Fibroblast of skin of right quadriceps (primary cell): ENCODE measurements at places on chromosomes 1 and 21.

GRCh38 chr1:21875621-21876063, 61.5 kb downstream of the HSPG2 start:
- no peak for DNase-seq

DNA sequence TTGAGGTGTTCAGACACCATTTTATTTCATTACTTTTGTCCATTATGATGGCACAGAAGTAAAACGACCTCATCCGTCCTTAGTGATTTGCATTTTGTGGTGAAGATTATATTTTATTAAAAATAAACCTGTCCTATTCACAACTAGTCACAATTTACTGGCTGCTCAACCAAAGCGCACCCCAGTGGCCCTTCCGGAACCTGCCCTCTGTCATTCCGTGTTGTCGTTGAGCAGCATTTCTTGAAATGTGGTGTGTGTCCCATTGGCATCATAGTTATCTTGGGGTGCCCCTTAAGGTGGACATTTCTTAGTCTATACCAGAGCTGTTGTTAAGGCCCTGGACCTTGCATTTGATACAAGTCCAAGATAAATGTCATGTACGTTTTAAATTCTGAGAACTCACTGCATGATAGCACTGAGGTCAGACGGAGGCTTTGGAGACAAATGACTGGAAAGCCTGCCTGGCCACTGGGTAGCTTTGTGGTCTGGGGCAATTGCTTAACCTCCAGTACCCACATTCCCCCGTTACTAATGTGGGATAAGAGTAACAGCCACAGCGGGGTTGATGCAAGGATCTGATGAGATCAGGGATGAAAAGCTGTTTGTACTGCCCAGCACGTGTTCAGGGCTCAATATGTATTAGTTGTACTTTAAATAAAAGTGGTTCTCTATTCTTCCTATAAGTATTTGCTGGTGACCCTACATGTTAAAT, 36.2 kb downstream of the BACH1 start:
- peak; percentile 42 for DNase-seq

- DNase-seq, result no peak
These were observed 71.1 kb downstream of the LGR6 start for GRCh38 chr1:202264726-202265125.

- DNase-seq, result peak; percentile 25
These were observed 272.0 kb downstream of the BRINP3 start for GRCh38 chr1:190205713-190206112.

DNA sequence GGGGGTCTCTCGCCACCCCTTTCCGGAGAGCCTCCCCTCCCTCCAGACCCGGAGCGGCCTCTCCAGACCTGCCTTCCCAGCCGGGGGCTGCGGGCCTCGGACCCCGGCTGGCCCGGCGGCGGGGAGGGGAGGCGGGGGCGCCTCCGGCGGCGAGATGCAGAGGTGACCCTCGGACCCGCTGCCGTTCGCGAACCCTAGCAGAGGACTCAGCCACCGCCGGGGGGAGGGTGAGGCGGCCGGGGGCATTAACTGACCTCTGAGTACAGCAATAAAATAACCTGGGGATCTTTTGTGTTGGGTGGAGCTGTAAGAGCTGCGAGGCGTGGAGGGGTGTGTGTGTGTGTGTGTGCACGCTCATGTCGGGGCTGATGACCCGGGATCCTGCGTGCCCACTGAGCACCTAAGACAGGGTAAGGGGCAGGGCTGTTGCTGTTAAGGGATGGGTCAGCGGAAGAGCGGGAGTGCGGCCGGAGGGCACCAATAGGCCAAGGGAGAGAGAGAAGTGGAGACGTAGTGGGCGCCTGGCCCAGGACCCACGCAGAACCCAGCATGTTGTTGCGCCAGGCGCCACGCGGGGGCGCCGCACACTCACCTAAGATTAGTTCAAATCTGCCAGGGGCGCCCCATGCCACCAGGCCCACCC, 6.3 kb downstream of the HAPLN2 start:
- DNase-seq, result no peak

GRCh38 chr1:26218906-26219494, 15.0 kb upstream of the CEP85 start:
- DNase-seq, result no peak

DNA sequence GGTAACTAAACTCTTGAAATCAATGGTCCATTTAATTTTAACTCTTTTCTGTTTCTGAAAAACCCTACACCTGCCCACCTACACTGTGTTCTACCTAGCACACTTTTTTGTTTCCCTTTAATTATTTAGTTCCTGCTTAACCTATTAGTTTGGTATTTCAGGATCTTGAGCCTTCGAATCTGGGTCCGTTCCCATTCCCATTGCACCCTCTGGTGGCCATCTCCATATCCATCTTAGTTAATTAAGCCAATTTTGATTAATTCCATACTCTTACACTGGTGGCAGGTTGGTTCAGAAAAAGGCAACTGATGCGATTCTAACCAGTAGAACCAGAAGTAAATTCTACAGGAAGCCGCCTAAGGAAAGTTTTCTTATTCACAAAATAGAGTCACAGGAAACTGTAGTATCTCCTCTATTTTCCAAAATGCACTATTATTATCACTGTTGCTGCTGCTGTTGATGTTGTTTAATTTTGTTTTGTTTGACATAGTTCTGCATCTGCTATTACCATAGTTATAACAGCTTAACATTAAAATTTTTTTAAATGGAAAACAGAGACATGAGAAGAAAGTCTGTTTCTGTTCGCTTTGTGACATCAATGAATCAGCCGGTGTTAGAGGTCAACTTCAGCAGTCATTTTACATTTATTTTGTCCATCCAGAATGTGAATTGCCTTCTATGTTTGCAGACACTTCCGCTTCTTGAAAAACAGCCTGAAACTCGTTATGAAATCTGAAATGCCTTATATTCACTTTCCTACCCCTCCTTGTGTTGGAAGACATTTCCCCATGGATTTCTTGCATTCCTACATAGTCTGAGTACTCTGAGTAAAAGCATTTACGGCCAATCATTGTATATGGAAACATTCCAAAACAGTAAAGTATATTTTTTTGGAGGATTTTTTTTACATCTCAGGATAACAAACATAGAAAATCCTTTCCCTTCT, 115.5 kb upstream of the NCAM2 start:
- DNase-seq, result peak; percentile 87

GRCh38 chr1:28104866-28105467, 16.6 kb upstream of the EYA3 start:
- DNase-seq, result peak; percentile 62

- peak; percentile 100 for DNase-seq
These were observed 18.0 kb upstream of the PTP4A2 start for GRCh38 chr1:31955917-31956736.
